ENCODE measurements at places on chromosomes 3 and 15. TPM values are rescaled to one million over a fixed set of nuclear protein-coding genes. Genes with fewer than 3 reads are reported as not detected.

DNA sequence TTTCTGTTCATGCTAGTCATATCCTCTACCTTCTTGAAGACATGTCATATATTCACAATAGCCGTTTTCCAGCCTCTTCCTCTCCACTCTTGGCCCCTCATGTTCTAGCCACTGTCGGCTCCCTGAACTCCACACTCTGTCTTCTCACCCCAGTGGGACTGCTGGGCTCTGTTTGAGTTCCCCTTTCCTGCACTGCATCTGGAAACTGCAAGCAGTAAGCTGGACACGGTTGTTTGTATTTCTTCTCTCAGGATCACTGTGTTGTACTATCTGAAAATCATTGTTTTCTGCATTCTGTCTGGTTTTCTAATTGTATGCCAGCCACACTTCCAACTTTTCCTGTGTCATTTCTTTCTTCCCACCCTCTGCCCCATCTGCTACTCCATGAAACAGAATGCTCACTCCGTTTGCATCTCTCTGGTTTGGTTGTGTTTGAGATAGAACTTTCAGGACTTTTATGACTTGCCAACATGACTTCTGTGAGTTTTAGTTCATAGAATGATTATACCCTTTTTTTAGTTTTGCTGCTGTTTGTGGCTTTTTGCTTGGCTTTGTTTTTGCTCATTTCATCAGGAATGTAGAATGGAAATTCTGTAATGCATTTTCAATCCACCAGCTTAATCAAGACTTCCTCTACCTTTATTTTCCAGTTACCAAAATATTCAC, 192.3 kb downstream of the PLCL2 start:
- DNase-seq, result no peak

DNA sequence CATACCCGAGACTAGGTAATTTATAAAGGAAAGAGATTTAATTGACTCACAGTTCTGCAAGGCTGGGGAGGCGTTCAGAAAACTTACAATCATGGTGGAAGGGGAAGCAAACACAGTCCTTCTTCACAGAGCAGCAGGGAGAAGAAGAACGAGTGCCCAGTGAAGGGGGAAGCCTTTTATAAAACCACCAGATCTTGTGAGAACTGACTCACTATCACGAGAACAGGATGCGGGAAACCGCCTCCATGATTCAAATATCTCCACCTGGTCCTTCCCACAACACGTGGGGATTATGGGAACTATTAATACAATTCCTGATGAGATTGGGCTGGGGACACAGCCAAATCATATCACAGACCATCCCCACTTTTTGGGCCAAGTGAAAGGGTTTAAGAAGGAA, 58.8 kb upstream of the CTXND1 start:
- no peak for DNase-seq

- no peak for DNase-seq
These were observed 21.4 kb downstream of the SECISBP2L start for GRCh38 chr15:49024840-49025239.

GRCh38 chr15:69318033-69318432, 19.3 kb downstream of the PAQR5 start:
- DNase-seq, result no peak

DNA sequence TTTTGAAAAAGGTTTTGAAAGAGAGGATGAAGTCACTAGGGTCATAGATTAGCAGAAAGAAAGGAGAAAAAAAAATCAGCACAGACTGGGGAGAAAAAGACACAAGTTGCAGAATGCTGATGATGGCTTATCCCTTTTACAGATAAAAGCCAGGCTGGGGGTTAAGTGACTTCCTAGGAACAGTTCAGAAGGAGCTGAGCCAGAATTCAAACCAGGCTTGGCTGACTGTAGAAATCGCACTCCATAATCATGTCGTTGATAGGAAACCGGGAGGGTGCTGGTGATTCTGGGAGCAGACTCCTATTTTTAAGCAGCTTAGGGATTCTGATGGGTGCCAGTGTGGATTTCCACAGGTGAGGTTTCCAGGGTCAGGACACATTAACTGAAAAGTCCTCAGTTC, 159.5 kb upstream of the BHLHE40 start:
- no peak for DNase-seq

GRCh38 chr3:140509534-140509933, 168.3 kb upstream of the TRIM42 start:
- DNase-seq, result no peak

- no peak for DNase-seq
These were observed 71.7 kb upstream of the TMEM115 start for GRCh38 chr3:50430950-50431435.

DNA sequence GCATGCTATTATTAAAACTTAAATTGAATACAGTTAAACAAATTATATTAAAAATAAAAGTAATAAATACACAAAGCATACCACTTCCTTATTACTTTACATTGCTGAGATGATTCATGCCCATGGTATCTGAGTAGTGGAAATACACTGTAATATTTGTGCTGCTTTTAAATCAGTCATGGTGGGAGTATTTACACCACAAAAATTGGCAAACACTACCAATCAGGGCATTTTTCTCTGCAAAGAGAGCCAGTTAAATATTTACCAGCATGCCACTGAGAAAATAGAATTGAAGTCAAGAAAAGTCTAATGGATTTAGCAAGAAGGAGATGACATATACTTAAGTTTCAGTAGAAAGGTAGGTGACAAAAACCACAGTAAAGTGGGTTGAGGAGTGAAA, 19.6 kb downstream of the PPARG start:
- DNase-seq, result no peak

- peak; percentile 12 for DNase-seq
These were observed 89.3 kb upstream of the C2CD4B start for GRCh38 chr15:62254137-62254934.

GRCh38 chr3:65999606-66000005, 39.1 kb downstream of the MAGI1 start:
- no peak for DNase-seq

DNA sequence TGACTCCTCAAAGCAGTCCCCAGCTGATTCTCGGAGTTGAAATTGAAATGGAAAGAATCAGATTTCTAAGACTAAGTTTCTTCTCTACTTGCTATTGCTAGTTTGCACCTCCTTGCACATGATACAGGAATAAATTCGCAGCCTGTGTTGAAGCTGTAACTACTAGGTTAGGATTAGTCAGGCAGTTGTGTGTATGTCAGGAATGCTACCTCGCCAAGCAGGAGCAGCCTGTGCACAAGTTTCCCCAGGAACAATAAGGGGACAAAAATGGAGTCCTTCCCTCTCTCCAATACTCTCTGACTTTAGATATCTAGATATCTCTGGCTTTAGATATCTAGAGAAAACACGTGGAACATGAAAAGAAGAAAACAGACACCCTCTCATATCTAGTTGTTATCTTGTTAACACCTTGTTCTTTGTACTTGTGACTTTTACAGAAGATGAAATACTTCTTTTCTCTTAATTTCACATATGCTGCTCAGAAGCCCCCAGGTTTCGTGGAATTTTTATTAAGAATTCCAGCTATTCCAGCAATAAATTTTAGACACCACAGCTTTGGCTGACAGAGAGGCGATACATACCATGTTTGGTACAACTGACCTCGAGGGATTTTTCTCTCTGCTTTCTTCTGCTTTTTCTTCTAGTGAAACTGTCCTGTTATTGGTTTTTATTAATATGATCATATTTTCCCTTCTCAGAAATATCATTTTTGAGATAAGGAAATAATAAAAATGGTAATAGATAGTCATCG, 56.1 kb upstream of the CMSS1 start:
- DNase-seq, result no peak

GRCh38 chr15:70859998-70860397, 6.0 kb upstream of the LARP6 start:
- DNase-seq, result no peak

GRCh38 chr3:166902374-166902773, 477.7 kb downstream of the ZBBX start:
- no peak for DNase-seq

DNA sequence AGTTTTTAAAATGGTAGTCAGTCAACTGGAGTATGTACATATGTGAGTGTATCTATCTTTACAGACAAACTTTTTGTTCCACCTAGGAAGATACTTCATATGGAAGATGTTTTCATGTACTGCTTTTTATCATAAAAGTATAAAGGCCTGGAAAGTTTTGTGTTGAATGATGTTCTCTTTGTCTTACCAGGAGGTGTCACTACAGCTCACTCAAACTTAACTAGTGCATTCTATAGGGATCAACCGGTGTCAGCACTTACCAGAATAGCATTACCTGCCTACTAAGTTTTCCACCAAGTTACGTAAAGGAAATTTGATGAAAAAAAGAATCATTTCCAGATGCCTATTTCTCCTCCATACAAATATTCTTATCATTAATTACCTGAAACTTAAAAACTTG, 522.6 kb upstream of the SEMA6D start:
- DNase-seq, result no peak

DNA sequence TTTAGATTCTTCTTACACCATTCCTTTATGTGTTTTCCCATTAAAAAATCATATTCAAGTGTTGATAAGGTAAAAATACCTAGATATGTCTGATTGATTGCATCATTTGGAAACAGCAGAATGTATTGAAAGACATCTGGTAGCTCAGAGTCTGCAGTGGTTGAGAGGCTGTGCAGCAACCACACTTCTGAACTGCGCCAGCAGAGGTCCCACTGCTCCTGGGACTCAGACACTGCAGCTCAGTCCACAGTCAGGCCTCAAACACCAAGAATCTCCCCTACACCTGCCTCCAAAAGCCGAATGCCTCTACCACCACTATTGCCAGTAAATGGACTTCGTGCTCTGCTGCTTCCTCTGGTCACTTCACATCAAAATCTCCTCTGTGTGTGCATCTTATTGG, 176.9 kb upstream of the LMCD1 start:
- DNase-seq, result peak; percentile 8

GRCh38 chr15:69758810-69759790, 306.5 kb downstream of the RPLP1 start:
- peak; percentile 86 for DNase-seq

- DNase-seq, result no peak
These were observed 231.6 kb downstream of the XXYLT1 start for GRCh38 chr3:195039180-195039843.

GRCh38 chr3:48927928-48928327, 9.3 kb downstream of the ARIH2 start:
- DNase-seq, result no peak

DNA sequence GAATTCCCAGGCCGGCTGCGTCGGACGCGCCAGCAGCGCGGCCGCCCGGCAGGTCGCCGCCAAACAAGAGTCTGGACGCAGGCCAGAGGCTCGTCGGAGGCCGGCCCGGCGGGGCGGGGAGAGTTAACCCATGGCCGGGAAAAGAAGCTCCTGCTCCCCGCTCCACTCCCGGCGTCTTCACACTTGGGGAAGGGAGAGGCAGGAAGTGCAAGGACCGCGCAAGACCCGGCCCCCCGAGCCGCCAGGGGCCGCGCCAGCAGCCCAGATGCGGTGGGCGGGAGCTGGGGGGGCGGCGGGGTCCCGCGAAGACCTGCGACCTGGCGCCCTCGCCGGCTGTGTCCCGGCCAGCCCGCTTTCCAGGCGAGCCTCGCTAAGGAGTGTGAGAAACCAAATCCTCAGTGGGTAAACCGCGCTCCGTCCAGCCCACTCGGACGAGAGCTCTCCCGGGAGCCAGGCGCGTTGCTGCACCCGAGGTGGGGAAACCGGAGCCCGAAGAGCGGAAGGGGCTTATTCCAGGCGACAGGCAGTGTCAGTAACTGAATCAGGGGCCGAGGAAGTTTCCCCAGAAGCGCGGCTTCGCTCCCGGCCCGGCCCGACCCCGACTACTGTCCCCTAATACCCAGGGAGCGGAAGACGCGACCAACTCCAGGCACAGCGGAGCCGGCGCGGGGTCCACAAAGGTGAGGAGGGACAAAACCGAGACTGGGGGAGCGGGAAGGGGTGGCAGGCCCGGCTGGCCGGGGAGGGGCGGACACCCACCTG, 721 bp downstream of the ADAMTS7 start:
- no peak for DNase-seq

DNA sequence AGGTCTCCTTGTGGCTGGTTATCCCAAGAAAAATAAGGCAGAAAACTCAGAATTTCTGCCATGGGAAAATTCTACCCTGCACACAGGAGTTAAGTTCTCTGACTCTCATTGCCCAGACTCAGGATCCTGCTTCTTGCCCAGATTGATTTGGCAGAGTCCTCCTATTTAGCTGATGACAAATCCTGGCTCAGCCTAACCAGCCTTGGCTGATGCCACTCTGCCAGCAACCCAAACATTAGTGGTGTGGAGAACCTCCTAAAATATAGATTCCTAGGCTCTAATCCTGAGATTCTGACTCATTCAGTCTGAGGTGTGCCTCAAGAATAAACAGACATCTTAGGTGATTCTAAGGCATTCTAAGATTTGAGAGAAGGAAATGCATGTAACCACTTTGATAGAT, 60.5 kb upstream of the ACTC1 start:
- DNase-seq, result no peak

DNA sequence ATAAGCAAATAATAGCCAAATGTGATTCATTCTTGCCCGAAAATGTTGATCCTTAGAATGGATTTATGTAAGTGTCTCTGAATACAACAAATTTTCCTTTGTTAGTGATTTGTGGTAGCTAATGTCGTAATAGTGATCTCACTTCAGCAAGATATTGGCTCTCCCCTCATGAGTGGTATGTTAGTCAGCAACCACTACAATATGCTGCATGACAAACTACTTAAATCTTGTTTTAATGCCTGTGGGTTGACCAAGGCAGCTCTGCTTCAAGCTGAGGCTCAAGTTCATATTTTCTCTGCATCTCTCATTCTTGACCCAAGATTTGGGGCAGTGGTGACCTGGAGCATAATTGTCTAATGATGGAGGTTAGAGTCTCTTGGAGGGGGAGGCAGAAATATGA, 49.8 kb upstream of the GALNT15 start:
- DNase-seq, result no peak

GRCh38 chr15:29316422-29316821, 46.8 kb upstream of the NSMCE3 start:
- DNase-seq, result no peak

DNA sequence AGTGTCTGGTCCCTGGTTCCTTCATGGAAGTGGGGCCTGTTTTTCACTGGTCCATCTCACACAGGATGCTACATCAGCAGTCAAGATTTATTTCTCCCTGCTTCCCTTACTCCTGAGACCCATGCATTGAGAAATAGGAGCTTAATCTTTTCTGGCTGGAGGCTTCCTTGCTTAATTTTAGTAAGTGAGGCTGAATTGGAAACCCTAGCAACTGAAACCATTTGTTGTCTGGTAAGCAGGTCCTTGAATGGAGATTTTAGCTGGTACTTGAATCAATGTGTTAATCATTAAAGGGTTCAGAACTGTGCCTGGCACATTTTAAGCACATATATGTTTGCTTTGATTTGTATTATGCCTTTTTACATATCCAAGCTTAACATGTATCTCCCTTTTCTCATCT, 20.2 kb upstream of the MEF2A start:
- DNase-seq, result no peak

SHC4 gene
- total RNA-seq, result 0.88 TPM

GNAI2 gene
- total RNA-seq, result 286 TPM

CCDC33 gene
- total RNA-seq, result not detected

ATRIP gene
- total RNA-seq, result 14.3 TPM

DNAH1 gene
- 63.9 TPM for total RNA-seq

PCSK6 gene
- 2.2 TPM for total RNA-seq

ERICH6 gene
- 0.26 TPM for total RNA-seq

CPLX3 gene
- total RNA-seq, result 0.50 TPM

CRABP1 gene
- not detected for total RNA-seq

SIDT1 gene
- total RNA-seq, result 74.2 TPM
